ENCODE measurements at places on chromosomes 5 and 9.

DNA sequence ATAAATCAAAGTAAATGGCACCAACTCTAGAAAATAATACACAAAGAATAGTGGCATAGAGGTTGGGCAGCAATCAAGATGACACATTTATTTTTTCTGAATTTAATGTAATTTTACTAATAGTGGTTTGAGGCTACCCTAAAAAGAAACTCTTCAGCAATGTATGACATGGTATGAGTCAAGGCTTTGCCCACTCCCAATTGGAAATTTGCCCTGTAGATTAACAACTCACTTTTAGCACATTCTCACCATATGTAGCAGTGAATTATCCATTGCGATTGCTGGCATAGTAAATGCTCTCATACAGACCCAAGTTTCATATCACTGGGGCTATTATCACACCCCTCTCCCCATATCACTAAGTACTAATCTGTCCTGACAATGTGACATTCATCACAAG is 832.1 kb upstream of the ZNF608 start:
- no peak for DNase-seq

GRCh38 chr9:134852906-134853654 is 27.5 kb upstream of the FCN2 start:
- DNase-seq, result no peak

DNA sequence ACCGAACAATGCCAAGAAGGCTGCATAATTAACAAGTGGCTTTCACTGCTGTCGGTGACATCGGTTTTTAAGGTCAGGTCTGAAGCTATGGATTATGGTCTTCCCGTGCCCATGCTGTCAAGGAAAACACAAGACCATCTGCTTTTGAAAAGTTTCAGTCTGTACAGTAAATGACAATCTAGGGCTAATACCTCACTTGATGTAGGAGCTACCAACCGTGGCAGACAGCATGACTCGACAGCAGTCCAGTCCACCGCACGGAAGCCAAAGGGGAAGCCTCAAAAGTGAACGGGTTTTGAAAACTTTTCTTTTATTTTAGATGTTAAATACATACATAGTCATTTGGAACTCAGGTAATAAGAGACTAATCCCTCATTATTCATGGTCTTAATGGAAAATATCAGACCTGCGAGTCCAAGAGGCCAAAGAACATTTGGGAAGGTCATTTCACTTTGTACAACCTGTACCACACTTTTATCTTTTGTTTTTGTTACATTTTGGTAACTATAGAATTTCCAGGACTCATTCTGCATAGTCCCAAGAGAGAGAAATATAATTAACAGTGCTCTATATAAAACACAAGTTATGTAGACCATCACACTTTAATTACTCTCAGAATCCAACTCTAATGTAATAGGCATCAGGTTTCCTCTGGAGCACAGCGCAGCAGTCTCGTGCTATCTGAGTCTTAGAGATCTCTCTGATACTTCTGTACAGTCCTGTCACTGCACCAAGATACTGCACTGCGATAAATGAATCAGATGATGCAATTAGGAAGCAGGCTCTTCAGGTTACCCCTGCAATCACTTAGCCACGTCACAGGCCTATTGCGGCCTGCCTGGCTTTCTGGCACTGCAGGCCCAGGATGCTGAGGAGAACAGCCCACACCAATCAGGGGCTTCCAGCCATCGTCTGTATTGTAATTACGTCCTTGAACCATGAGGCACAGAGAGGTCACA is 184.9 kb downstream of the FANCC start:
- no peak for DNase-seq

GRCh38 chr9:69293156-69293555 is 31.9 kb upstream of the ENTREP1 start:
- no peak for DNase-seq

DNA sequence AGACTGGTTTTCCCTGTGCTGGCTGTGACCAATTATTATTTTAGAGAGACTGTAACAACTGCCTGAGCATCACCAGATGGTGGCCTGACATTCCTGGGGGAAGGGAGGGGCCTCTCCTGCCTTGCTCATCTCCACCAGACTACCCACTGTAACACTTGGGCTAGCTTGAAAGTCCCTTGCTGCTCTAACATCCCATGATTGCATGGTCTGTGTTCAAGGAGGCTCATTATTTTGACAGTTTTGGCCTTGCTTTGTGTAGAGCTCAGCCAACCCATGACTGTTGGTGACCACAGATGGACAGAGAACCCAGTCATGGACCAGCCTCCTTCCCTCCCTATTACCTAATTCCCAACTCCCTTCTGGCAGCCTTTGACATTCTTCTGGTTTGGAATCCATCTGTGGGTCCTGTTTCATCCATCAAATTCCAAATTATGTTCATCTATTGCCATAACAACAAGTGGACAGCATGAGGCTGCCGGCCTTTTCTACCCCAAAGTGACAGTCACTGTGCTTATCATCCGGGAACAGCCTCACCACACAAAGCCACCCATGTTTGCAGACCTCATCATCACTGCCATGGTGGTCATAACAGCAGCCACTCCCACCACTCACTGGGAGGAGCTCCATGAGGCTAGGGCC is 49.0 kb upstream of the ICE1 start:
- no peak for DNase-seq

DNA sequence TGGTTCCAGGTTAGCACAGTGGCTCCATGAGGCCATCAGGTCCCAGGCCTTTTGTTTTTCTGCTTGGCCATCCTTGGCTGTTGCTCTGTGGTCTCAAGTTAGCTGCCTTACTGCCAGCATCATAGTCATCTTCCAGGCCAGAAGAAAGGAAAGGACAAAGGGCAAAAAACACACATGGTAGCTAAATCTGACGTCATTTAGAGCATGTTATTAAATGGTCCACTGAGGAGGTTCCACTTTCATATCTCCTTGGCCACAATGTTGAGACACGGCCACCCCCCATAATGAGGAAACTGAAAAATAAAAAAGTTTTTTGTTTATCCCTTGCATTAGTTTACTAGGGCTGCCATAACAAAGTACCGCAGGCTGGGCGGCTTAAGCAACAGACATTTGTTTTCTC is 106.4 kb upstream of the NIPBL start:
- no peak for DNase-seq

DNA sequence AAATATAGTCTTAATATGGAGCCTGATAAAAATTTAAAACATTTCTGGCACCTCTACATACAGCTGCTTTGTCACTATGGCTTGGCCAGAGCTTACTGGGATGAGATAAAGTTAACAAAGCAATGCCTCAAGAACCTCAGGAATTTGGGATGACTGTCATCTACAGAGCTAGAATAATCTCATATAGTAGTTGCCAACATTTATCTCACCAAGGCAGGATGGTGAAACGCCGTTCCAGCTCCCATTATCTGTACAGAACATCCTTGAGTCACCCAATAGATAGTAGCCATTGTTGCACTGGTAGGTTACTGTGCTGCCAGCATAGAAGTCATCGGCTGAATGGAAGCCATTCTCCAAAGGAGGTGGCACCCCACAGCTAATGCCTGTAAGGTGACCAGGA is 94.6 kb upstream of the TXNDC8 start:
- no peak for DNase-seq

GRCh38 chr5:50700706-50701105 is 34.3 kb downstream of the PARP8 start:
- no peak for DNase-seq

DNA sequence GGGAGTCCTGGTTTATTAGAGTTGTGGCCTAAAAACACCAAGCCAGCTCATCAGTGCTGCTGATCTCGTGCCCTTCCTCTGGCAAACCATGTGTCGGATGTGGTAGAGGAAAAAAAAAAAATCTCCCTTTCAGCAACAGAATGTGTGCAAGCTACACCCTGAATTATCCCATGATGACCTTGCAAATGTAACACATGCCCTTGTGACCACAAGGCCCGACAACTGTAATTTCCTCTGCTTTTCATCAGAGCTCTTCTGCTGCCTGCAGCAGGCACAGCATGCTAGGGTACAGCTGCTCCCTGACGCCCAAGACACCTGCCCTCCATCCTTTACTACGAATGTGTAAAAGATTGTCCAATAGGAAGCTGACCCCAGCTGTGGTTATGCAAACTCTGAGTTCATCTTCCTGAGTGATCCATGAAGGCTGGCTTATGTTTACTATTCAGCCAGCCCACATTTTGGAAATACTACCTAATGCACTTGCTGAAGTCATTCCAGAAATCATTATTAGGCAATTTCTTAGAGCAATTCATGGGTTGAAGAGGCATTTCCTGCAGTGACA is 14.6 kb upstream of the BNC2 start:
- DNase-seq, result no peak

GRCh38 chr5:169511708-169512107 is 71.9 kb upstream of the SPDL1 start:
- no peak for DNase-seq

DNA sequence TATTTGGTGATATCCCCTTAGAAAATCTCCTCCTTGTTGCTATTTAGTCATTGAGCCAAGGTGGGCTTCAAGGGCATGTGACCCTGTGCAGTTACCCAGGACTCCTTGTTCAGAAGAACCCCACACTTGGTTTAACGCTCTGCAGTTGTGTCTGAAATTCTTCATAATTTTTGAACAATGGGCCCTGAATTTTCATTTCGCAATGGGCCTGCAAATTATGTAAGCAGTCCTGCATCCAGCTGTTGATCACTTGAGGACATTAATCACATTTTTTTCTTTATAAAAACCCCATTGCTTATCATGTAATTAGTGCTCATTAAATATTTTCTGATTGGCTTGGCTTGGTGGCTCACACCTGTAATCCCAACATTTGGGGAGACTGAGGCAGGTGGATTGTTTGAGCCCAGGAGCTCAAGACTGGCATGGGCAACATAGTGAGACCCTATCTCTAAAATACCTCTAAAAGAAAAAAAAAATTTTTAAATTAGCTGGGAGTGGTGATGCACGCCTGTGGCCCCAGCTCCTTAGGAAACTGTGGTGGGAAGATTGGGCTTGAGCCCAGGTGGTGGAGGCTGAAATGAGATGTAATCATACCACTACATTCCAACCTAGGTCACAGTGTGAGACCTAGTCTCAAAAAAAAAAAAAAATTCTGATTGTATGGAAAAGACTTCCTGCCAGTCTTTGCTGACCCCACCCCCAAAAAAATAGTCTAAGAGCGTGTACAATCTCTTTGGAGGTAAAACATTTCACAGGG is 194.2 kb upstream of the HAPLN1 start:
- no peak for DNase-seq

DNA sequence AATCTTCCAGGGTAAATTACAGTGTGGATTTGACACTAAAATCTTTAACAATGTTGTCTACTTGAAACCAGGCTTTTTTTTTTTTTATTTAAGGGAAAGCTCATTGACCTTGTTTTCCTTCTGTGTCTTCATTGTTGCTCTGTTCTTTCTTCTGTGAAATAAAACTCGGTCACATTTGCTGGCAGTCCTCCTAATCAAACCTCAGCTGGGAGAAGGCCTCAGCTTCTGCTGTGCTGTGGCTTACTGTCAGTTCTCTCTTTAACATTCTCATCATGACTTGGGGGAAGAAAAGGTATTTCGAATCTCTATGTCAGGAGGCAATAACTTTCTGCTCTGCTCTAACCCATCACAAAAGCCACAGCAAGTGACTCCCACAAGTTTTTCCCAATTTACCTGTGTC is 268.9 kb downstream of the ZNF608 start:
- no peak for DNase-seq

GRCh38 chr5:1048861-1049838 is 40.5 kb downstream of the NKD2 start:
- no peak for DNase-seq

- no peak for DNase-seq
Measured at GRCh38 chr9:137077758-137078693, 709 bp downstream of the UAP1L1 start.

GRCh38 chr9:104269996-104270963 is 176.2 kb downstream of the SMC2 start:
- DNase-seq, result no peak

DNA sequence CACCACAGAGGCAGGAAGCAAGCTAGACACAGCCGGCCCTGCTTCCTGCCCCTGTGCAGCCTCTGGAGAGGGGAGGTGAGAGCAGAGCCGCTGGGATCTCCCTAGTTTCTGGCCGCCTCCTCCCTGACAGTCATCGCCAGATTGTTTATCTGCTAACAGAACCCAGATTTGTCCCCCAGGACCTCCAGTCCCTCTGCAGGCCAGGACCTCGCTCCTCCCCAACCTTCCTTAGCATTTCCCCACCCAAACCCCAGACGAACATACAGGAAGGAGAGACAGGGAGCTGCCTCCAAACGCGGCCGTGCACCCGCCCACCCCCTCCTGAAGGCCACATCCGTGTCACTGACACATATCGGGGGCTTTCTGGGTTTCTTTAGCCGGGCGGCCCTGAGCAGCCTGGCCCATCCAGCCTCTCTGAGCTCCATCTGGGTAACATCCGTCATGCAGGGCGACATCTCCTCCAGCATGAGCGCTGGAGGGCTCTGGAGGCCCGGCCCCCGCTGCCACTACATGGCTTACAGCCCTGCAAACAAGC is 47.5 kb downstream of the DBH start:
- DNase-seq, result no peak

- no peak for DNase-seq
Measured at GRCh38 chr5:166073901-166074581, 2217.4 kb upstream of the WWC1 start.

- DNase-seq, result no peak
Measured at GRCh38 chr5:137316346-137316736, 182.8 kb downstream of the SPOCK1 start.

DNA sequence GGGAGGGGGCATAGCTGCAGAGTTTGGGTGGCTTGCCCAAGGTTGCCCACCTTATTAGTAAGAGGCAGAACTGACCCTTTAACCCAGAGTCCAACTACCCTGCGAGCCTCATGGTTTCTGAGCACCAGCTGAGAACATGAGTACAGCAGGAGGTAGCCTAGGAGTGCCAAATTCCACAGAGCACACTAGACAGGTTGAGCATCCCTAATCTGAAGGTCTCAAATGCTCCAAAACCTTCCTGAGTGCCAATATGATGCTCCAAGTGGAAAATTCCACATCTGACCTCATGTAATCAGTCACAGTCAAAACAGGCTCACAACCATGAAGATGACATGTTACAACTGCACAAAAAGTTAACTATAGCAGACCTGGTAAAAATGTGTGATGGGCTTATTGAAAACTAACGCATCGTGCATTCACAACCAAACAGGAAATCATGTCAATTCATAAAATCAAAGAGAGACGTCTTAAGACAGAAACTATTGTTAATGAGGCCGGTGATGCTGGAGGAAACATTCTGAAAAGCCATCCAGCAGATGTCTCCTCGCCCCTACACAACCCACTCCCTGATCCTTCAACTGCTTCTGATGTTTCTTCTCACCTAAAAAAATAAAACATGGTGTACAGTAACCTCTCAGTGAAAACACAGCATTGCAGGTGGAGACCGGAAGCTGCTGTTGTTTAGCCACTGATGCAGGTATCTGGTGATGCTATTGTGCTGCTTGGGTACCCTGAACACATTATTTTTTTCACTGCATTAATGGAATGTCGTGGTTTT is 25.0 kb downstream of the PTCH1 start:
- DNase-seq, result no peak

- no peak for DNase-seq
Measured at GRCh38 chr9:87359958-87360601, 137.6 kb upstream of the DAPK1 start.

DNA sequence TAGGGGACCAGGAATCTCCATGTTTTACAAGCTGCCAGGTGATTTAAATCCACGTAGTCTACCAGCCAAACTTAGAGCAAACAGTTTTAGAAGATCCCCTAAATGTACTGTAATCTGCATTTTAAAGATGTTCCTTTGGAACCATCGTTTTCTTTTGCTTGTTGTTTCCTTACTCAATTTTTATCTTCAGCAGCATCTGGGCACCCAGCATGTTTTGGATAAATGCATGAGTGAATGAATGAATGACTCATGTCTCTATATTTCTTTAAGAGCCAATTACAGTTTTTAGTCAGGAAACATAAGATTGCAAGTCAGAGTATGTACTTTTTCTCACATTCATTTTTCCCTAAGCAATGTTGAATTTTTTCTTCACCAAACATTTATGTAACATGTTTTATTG is 123.0 kb downstream of the HACD4 start:
- DNase-seq, result no peak

Measured in vagina (tissue), 2 donors.